ENCODE measurements at places on chromosomes 1 and 21.

- DNase-seq = no peak
These were observed 9.2 kb upstream of the SERTAD4 start for GRCh38 chr1:210223226-210223904.

DNA sequence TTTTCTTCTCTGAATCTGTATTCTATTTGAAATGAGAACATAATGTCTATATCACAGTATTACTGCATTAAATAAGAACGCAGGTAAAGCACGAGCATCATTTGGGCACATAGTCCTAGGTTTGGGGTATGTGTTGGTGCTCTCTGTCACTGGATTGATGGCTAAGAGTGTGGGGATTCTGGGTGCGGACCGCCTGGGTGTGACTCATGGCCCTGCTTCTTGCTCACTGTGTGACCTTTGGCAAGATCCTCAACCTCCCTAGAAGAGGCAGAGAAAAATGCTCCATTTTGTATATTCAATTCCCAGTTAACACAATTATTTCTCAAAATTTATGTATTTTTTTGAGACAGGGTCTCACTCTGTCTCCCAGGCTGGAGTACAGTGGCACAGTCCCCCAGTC lies 99.7 kb downstream of the LAMC2 start:
- no peak for DNase-seq

- no peak for DNase-seq
These were observed 358.4 kb upstream of the ST6GALNAC5 start for GRCh38 chr1:76508871-76509270.

DNA sequence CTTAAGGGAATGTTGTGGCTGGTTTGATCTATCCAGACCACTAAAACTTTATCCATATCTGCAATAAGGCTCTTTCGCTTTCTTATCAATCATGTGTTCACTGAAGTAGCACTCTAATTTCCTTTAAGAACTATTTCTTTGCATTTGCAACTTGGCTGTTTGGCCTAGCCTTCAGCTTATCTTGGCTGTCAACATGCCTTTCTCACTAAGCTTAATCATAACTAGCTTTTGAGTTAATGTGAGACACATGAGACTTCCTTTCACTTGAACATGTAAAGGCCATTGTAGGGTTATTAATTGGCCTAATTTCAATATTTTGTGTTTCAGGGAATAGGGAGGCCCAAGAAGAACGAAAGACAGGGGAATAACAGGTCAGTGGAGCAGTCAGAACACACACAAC lies 124.7 kb downstream of the TNFSF18 start:
- DNase-seq = no peak

DNA sequence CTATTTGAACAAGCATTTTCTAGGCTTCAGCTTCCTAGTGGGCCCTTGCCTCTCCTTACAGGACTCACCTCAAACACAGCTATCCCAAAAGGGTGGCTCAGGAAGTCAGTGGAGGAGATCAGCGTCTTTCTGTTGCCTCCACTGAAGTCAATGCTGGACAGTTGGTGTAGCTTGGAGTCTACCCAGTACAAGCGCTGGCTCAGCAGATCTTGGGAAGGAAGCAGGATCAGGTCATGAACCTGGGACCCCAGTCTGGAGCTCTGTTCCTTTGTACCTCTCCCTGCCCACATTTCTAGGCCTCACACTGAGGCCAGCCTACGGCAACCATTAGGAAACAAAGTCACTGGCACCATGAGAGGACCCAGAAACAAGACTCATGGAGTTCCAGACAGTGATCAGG lies 23.7 kb upstream of the MAGOH start:
- no peak for DNase-seq

GRCh38 chr1:156308078-156308477 lies 9.0 kb upstream of the VHLL start:
- DNase-seq = peak; percentile 26

DNA sequence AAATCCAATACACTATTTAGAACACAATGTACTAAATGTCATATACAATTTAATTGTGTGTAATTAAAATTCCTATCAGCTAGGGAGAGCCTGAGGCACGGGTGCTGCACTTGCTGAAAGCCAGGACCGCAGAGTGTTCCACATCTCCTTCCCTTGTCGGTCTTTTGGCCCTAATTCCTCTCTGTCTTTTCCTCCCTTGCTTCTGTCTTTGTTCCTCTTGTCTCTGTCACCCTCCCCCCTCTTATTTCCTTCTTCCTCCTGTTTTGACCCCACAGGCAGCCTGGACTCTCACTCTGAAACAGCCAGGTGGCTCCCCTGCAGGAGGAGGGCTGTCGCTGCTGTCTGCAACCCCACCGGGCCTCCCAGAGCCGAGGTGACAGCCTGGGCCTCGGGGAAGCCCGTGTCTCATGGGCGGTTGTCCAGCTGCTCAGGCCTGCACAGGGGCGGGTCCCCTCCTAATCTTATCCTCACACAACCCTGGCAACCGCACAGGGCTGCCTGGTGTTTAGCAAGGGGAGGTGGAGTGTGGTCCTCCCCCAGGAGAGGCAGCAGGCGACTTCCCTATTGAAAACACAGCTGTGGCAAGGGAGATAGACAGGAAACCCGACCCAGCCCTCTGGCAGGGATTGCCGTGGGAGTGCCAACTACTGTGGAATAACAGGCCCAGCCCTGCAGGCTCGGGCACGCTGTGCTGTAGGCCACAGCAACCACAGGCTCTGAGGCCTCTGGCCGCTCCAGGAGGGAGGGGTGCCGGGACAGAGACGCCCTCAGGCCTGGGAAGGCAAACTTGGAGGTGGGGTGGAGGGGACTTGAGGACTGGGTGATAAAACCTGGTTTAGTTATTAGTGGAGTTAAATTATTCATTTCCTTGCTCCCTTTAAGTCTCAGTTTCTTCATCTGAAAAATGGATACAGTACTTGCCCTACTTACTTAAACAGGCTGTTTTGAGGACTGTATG lies 68.8 kb upstream of the WDR26 start:
- DNase-seq = peak; percentile 94

DNA sequence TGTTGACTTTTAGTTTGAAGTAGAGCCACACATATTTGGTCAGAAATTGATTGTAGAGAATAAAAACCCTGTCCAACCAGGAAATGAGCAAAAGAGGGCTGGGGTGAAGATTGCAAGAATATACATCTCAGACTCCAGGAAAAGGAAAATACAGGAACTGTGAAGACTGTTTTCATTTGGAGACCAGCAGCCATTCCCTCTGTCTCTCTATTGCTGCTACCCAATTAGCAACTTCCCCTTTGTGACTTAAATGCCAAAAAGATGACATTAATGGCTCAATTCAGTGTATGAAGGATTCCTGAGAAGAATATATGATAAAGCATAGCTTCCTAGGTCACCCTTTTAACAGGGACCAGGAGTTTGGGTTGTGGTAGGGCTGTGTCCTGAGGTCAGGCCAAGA lies 31.6 kb upstream of the CEP350 start:
- DNase-seq = no peak

DNA sequence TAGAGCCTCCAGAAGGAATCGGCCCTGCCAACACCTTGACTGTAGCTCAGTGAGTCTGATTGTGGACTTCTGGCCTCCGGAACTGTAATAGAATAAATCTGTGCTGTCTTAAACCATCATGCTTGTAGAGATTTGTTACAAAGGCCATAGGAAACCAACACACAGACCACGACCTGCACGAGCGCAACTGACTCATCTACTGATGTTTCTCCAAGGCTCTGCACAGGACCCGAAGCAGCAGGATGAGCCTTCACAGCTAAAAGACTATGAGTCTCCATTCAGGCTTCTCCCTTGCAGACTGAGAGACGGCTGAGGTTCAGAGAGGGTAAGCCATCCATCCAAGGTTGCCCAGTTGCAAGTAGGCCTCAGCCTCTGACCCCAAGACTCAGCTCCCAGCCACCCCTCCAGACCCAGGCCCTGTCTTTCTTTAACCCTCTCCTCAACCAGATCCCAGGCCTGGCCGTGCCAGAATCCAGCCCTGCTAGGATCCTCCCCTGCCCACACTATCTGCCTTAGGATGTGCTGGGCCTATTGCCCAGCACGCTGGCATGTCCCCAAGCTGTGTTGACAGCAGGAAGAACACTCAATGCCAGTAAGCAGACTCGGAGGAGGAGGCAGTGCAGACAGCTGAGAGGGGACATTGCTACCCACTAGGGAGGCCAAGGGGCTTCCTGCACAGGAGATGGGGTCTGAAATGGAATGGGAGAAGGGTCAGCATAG lies 109.0 kb downstream of the HMGB4 start:
- no peak for DNase-seq

GRCh38 chr1:66788231-66788939 lies 12.7 kb downstream of the INSL5 start:
- DNase-seq = no peak

DNA sequence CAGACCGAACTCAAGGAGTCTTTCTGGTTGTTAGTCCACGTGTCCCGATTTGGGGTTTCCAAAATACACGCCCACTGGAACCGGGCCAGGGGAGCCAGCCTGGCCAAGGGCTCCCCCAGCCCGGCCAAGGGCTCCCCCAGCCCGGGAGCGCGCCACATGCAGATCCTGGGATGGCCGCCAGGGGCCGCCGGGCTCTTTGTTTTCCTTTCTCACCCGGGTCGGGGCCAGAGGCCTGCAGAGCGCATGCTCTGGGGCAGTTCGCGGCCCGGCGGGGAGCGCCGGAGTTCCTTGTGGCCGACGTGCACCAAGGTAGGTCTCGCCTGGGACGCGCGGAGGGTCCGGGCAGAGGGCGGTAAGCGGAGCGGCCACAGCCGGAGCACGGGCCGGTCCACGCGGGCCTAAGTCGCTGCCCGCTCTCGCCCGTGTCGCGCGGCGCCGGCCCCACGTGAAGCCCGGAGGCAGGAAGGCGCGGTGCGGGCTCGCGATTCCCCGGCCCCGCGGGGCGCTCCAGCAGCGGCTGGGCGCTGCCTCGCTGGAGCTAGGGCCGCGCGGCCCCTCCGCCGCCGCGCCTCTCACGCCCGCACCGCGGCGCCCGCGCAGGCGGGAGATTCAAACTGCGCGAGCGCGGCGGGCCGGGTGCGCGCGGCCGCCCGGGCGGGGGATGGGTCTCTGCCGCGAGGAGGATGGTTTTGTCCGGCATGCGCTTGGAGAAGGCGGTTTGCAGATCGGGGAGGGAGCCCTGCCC lies 12.3 kb downstream of the RCC1 start:
- DNase-seq = peak; percentile 71

DNA sequence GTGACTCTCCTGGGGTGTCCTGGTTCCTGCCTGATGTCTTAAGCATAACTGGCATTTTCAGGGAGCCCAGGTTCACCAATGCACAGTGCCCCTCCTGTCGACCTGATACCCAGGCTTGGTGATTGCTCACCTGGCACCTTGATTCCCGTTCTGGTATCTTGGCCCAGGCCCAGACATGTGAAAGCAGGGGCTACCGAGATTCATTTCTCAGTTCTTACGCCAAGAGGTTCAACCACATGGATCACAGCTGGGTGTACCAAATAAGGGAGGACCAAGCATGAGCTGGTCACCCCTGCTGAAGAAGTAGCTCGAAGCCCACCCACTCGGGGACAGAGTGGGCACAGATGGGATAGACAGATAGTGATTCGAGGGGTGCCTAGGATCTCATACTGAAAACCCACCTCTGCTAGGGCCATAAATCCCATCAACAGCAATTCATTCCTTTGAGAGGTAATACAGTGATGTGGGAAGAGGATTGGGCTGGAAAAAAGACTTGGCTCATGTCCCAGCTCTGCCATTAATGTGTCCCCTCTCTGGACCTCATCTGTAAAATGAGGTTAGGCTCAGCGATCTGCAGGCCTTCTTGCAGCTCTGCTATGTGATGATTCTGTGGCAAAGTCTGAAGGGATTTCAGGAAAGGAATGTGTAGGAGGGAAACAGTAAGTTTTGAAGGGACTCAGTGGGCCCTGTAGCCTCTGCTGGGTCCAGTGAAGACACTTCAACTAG lies 2.7 kb downstream of the EPHX1 start:
- DNase-seq = no peak

DNA sequence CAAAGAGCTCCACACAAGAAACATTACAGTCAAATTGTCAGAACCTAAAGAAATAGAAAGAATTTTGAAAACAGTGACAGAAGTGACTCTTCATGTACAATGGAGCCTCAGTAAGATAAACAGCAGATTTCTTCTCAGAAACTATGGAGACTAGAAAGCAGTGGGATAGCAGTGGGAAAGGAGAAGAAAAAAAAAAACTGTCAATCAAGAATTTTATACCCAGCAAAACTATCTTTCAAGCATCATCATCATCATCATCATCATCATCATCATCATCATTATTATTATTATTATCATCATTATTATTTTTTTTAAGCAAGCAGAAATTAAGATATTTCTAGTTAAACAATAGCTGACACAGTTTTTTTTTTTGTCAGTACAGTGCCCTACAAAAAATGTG lies 24.2 kb downstream of the CEP170 start:
- DNase-seq = no peak

DNA sequence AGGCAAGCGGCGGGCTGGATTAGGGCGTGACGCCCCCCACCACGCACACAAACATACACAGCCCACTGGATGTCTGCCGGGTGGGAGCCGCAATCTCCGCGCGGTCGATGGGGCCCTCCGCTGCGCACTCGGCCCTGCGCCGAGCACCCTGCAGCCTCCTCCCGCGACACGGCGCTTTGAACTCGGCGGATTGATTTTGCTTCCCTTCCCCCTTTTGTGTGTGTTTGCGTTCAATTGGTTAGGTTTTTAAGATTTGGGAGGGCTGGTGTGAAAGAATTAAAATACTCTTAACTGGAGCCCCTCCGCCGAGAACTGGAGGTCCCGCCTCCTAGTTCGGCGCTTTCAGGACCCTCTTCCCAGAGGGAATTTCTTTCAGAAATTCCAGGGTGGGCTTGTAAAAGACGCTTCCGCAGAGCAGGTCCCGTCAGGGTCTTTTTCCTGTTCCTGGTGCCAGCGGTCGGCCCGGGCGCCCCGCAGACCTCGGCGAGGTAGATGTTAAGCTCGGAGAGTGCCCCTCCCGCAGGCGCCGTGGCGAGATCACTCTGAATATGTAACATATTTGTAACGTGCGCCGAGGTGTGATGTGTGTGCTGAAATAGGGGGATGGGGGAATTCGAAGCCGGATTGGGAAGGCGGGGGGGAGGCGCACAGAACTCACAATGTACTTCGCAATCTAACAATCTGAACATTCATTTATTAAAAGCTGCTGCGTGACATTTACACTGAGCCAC lies 8.0 kb upstream of the BARHL2 start:
- DNase-seq = no peak

- DNase-seq = no peak
These were observed 65.2 kb upstream of the IFNLR1 start for GRCh38 chr1:24252185-24252780.

- no peak for DNase-seq
These were observed 57.2 kb downstream of the EYA3 start for GRCh38 chr1:28031173-28031572.

DNA sequence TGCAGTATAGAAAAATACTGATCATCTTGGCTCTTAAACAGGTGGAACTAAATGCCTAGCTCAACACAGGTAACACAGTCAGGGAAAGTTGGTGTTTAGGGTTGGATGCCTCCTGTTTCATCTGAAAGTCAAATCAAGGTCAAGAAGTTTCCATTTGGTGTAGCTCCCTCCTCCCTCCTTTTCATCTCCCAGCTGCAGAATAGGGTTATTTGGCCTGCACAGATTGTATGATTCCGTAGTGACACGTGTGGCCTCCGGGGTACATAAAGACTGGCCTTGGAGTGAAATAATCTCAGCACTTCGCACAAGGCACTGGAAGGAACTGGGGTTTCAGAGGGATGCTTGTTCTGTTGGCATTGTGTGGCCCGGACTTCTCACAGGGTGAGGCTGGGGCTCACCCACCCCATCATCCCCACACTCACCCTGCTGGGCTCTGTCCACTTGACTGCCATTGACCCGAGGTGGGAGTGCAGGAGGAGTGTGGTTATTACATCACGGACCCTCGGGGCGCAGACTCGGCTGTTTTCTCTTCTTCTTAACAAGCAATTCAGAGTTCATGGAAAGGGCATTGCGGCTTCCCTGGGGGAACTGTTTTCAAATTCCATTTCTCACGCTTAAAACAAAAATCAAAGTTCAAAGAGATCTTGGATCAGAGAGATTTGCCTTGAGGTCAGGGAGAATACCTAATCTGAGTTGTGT lies 18.4 kb downstream of the IGSF5 start:
- DNase-seq = no peak

Measured in dermis microvascular lymphatic vessel endothelial cell (primary cell).